ENCODE measurements at places on chromosomes 7 and 10.

GRCh38 chr7:121084748-121085336, 96.3 kb downstream of the CPED1 start:
- DNase-seq: no peak

GRCh38 chr10:43979551-43979950, 330.9 kb upstream of the ZNF32 start:
- no peak for DNase-seq

DNA sequence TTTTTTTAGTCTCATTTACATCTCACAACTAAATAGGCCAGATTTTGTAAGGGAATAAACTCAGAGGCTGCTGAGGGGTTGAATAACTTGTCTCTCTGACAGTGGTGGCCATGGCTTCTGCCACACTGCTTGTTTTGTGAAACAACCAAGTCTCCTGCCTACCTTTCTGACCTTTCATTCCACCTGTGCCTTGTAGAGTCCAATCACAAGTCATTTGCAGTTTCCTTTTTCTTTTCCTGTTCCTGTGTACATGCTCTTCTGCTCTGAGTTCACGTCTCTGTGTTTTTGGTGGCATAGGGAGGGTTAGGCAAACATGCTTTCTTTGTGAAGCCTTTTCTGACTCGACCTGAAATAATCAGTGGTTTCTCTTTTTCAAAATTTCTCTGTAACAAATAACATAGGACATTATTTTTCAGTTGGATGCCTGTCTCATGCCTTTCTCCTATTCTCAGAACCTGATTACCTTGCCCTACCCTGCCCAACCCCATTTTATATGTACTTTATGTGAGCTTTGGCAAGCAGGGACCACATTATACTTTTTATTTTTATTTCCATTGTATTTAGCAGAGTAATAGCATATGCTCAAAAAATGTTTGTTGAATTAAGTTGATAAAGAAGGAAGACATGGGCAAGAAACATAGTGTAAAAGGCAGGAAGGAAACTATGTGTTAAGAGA, 81.7 kb downstream of the HDAC9 start:
- no peak for DNase-seq

GRCh38 chr10:123434435-123435039, 231.6 kb upstream of the GPR26 start:
- no peak for DNase-seq

DNA sequence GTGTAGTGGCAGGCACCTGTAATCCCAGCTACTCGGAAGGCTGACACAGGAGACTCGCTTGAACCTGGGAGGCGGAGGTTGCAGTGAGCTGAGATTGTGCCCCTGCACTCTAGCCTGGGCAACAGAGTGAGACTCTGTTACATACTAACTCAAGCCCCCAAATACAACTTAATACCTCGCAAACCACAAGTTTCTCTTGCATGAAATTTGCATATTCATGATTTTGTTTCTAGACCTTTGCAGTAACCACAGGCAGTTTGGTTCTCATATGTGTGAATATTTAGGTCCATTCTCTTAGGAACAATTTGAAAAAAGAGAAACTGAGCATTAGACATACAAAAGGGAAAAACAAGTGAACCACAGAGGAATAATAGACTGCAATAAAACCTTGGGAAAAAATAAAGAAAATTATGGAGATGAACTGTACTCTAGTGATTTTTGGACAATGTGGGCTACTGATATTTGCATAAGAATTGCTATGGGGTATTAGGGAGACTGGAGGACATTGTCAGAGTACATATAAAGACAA, 77.0 kb downstream of the ZNF277 start:
- DNase-seq: no peak

DNA sequence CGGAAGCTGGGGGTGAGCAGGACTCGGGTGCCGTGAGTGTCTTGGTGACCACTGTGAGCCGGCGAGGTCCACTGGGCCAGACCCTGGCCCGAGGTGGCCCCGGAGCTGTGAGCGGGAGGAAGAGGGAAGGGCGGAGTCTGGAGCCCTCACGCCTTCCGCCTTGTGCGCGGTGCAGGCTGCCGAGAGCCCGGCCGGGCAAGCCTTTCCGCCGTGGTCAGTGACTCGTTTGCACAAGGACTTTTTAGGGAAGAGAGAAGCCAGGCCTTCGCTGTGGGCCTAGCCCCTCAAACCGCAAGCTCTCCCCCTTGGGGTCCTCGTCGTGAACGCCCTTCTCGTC, 40.9 kb upstream of the ZNF32 start:
- no peak for DNase-seq

DNA sequence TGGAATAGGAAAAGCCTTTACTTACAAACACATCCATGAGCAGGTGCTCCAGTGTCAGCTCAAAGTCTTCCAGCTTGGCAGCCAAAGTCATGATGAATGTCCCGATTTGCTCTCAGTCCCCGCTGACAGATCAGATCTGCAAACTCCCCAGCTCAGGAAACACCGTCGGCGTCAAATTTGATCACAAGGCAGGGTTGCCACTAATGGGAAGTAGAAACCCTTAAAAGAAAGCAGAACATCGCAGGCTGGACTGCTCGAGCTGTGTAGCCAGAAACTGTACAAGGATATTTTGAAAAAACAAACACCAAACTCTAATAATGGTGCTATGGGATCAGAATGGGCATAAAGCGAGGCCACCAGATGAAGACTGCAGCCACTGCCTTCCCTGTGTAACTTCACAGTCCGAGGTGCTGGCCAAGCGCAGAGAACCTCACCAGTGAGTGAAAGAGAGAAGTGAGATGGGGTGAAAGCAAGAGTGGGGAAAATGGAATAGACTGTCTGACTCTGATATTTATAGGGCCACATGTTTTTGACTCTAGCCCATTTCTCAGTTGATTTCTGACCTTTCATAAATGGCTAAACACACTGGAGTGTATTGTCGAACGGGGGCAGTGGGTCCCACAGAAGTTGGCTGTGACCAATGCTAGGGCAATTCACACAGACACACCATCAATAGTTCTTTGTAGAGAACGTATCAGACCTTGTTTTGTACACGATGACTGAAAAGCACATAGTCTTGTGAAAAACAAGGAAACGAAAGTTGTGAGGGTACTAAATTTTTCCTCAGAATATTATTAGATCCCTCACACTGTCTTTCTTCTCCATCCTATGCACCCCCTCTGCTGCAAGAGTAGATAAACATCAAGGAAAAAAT, 306.2 kb downstream of the FRMD4A start:
- no peak for DNase-seq

DNA sequence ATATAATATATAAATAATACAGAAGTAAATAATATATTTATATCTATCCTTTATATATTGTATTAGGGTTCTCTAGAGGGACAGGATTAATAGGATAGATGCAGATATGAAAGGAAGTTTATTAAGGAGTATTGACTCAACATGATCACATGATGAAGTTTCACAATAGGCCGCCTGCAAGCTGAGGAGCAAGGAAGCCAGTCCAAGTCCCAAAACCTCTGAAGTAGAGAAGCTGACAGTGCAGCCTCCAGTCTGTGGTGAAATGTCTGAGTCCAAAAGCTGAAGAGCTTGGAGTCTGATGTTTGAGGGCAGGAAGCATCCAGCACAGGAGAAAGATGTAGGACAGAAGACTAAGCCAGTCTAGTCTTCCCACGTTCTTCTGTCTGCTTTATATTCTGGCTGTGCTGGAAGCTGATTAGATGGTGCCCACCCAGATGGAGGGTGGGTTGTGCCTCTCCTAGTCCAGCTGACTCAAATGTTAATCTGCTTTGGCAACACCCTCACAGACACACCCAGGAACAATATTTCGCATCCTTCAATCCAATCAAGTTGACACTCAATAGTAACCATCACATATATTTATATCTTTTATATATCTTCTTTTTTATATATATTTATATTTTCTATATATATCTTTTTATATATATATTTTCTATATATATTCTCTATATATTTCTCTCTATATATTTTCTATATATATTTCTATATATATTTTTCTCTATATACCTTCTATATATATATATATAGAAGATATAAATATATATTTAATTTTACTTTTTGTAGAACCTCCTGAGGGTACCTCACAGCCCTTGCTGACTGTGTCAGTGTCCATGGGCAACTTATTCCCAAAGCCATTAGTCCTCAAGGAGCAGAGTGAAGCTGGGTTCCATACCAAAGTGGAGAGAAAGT, 24.6 kb upstream of the AKR1B10 start:
- no peak for DNase-seq

GRCh38 chr10:101337836-101338235, 16.1 kb upstream of the BTRC start:
- no peak for DNase-seq

DNA sequence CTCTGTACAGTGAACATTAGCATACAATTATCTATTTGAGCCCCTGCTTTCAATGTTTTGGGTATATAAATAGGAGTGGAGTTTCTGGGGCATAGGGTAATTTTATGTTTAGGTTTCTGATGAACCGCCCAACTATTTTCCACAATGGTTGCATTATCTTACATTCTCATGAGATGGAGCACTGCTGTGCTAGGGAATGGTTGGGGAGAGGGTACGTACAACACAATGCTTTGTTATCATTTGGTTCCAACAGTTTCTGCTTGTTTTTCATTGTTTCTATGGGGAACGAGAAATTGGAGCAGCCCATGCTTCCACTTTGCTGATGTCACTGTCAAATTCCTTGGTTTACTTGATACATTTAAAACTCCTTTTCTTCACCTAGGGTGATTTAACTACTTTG, 1115.3 kb downstream of the REEP3 start:
- DNase-seq: no peak

- DNase-seq: no peak
Observed at GRCh38 chr7:110898516-110898915, 192.4 kb upstream of the LRRN3 start.

- DNase-seq: no peak
Observed at GRCh38 chr10:127500127-127500526, 49.0 kb upstream of the NPS start.

GRCh38 chr7:51027106-51027934, 244.6 kb upstream of the GRB10 start:
- no peak for DNase-seq

GRCh38 chr7:150958062-150958552, 20.0 kb downstream of the KCNH2 start:
- no peak for DNase-seq

DNA sequence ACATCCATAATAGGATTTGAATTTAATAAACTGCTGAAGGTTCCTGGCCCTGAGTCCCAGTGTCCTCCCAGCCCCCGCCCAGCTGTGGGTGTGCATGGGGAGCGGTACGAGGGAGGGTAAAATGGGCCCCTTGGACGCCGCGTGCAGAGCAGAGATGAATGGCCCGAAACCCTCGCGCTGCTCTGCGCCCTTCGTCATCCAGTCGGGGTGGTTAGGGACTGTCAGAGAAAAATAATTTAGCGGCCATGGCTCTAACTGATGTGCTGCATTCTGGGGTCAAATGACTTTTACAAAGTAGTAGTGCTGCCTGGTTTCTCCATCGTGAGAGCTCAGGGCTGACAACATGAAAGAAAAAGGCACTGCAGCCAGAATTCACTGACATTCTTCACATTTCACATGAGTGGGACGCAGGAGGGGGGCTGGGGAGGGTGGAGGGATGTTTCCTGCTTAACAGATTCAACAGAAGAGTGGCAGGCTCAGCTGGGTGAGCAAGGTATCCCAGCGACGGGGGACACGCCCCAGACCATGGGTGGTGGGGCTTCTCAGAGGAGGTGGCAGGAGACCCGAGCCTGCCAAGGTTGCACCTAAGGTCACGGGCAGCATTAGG, 304.5 kb downstream of the WDR37 start:
- DNase-seq: no peak

DNA sequence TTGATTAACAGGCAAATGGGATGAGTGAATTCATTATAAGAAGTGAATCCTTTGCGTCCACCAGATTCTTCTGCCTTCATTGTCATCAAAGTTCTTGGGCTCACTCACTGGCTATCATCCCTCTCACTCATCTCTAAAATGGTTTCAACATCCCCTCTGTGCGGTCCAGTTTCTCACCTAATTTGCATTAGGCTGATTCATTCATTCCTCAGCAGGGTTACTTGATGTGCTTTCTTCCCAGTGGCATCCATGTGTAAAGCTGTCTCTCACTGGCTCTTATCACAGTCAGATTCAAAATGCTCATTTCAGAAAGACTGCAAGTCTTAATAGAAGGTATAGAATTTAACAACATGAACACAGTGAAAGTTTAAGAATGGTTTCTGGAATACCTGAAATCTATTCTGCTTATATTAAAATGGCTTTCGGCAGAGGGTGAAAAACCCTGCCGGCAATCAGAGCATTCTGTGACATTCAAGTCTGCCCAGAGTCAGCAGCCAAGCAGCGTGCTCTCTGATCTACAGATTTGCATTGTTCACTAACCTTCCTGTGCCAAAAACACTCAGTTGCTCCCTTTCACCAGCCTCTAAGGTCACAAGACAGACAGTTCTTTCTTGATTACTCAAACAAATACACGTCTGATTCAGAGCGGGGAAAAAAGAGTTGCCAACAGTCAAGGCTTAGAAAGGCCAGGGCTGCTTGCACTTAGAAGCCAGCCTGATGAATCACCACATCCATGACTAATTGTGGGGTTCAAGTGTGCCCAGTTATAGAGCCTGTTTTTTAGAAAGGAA, 106.7 kb downstream of the TES start:
- no peak for DNase-seq

- DNase-seq: no peak
Observed at GRCh38 chr7:29457141-29457561, 106.5 kb upstream of the PRR15 start.

DNA sequence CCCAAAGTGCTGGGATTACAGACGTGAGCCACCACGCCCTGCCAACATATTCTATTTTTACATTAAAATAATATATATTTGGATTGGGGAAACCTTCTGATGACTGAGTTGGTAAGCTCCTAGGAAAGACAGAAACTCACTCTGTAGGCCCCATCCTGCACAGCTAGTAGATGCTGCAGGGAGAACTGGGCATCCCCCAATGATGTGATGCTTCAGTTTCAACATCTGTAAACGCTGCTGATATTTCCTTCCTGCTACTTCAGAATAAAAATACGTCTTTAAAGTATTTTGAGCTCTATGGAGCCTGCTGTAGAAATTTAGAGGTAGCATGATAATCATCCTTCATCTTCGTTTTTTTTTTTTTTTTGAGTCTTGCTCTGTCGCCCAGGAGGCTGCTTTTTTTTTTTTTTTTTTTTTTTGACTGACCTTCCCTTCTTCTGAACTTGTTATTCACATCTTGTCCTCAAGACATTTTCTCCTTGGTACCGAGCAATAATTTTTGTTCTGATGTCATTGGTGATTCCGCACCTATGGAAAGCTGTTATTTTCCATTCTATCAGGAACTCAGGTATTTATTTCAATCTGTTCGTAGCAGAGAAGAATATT, 21.8 kb upstream of the INPP5F start:
- DNase-seq: no peak

DNA sequence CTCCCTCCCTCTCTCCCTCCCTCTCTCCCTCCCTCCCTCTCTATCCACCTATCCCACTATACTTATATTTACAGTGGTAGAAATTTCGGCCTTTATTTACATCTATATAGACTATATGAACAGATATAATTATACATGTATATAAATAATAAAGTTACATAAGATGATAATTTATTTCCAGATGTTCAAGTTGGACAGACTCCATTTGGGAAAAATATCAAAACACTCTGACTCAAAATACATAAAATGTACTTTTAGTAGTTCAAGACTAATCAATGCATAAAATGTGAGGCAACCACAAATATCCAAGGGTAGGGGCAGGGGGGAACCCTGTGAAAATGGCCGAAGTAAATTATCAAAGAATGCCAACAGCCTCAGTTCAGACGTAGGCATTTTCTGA, 203.0 kb downstream of the FANK1 start:
- DNase-seq: no peak

GRCh38 chr7:124874644-124875163, 54.9 kb downstream of the POT1 start:
- no peak for DNase-seq
